Nucleus accumbens (tissue), 56 donors: ENCODE measurements at places on chromosomes 7 and 10.

GRCh38 chr7:152351168-152351567, 84.6 kb downstream of the KMT2C start:
- no peak for DNase-seq

DNA sequence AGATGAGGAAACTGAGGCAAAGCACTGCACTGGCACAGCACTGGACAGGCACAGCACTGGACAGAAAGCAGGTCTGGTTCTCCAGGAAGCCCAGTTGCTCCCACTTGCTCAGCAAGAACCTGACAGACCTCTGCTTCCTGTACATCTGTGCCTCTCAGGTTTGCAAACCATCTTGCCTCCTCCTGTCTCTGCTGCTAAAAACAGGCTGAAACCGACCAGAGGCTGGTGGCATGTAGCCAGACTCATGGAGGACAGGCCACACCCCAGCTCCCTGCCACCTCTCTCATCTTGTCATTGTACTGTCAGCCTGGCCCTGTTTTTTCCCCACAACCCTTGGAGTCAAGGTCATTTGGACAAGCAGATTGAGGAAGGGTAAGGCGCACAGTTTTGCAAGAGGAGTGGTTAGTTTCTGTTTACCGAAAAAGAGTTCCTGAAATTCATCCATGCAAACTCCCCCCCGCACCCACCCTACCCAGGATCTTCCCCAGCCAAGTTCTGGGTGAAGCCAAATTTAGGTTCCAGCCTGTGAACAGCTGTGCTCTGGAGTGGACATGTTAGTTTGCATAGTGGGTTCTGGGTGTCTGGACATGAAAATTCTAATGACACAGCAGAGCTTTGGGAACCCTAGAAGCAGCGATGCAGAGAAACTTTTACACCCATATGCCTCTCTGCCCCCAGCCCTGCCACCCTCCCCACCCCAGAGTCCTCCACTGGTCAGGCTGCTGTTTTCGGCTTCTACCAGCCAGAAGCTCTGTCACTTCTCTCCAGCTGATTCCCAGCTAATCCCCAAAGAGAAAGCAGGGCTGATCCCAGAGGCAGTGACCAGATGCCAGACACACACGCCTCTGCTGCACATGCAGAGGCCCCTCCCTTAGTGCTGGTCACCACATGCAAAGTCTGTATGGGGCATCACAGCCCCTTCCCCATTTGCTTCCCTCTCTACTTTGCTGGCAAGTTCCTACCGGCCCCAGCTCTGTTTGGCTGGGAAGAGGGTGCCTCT, 8.5 kb upstream of the C10orf105 start:
- DNase-seq, result no peak

DNA sequence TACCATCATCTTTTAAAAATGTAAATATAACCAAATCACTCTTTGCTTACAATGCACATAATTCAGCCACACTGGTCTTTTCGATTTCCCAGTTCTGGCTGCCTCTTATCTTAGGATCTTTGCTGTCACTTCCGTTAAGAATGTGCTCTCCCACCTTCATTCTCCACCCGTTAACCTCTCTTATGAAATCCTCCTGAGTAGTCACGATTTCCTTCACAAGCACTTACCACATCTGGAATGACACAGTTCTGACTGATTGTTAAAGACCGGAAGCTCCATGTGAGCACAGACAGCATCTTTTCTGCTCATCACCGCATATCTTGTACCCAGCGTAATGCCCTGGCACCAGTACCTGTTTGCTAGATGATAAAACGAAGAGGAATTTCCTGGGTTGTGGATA, 84.3 kb downstream of the CUL2 start:
- no peak for DNase-seq

DNA sequence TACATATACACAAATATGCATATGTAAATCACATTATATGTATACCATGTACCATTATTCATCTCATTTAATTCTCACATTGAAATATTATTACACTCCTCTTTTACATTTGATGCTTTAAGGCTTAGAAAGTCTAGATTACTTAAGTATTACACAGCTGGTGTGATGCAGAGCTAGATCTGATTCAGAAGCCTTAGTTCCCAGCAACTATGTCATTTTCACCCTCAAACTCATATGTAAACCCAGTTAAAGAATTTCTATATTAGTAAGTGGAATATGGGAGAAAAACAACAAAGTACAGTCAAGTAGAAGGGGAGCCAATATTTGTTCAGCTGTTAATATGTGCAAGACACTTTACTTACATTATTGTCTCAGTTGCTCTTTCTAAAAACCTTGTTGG, 74.3 kb upstream of the CSTF2T start:
- DNase-seq, result no peak

DNA sequence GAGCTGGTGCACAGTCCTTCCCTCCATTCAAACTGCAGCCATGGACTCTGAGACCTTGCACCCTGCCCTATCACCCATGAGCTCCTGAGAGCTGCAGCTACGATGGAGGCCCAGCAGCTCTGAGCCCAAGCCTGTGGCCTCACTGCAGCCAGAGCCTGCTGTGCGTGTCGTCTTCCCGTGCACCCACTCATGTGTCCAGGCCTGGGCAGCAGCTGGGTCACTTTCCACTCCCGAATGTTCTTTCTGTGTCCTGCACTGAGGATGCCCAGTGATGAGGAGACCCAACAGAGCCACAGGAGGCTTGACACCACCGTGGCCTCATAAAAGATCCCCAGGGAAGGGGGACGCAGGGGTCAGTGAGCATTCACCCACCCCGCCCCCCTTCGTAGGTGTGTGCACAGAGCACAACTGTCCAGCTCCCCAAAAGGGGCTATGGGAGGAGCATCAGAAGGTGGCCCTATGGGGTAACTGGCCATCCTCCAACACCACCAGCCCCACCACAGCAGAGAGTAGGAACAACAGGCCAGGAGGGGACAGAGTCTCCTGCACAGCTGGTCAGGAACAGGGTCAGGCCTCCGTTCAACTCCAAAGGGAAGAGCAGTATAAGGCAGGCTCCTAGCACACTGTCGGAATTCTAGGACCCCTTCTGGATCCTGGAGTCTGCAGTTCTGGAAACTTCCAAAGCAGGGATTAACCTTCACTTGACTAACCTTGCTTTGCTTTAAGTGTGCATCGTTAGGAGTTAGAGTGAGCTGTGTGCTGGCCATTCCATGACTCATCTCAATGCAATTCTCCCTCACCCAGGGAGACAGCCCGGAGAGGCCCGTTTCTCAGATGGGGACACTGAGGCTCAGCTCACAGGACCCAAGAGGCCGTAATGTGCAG, 52.6 kb downstream of the RASGEF1A start:
- no peak for DNase-seq

DNA sequence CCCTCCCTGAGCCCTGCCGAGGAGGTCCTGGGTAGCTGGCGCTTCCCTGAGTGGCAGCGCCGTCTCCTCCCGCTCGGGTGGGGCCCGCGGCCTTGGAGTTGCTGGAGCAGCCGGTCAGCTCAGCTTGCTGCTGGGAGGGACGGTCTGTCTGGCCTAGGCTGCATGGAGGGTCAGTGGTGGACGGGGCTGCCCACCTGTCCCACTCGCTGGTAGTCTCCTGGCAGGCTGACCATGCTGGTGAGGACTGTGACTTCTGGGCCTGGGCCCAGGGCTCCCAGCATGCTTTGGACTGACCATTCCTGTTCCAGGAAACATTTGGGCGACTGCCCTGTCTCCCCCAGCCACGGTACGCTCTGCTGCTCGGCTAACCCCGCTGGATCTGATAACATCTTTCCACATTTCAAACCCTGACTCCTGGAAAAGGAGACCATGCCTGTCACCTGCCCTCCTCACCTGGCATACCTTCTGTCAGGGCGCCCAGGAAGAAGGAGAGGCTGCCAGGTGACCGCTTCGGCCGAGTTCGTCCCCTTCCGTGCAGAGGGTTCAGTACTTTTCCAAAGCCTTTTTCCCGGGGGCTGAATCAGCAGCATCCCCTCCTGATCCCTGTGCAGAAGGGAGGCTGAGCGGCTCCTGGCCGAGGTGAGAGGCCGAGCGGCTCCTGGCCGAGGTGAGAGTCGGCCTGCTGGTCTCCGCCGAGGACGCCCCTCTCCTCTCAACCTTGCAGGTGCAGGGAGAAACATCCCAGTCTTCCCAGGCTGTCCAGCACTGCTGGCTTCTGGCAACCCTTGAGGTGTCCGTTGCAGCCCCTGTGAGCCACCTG, 43.4 kb downstream of the FAM20C start:
- DNase-seq, result no peak

DNA sequence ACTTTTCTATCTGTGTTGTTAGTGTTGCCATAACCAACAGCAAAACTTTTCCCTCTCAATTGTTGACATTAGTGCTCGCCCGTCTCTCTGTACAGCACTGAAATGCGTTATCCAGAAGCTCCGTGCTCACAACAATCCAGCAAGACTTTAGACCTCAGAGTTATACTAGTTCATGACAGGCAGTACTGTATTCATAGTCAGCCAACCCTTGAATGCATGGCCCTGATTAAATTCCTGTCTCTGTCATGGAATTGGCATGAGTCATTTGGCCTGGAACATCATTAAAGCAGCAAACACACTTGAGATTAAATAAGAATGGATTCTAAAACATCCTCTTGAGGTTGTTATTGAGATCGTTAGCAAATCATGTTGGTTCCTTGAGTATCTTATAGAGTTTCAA, 405.5 kb upstream of the C7orf33 start:
- DNase-seq, result no peak

- no peak for DNase-seq
These were observed 68.5 kb upstream of the EEPD1 start for GRCh38 chr7:36084485-36085091.

DNA sequence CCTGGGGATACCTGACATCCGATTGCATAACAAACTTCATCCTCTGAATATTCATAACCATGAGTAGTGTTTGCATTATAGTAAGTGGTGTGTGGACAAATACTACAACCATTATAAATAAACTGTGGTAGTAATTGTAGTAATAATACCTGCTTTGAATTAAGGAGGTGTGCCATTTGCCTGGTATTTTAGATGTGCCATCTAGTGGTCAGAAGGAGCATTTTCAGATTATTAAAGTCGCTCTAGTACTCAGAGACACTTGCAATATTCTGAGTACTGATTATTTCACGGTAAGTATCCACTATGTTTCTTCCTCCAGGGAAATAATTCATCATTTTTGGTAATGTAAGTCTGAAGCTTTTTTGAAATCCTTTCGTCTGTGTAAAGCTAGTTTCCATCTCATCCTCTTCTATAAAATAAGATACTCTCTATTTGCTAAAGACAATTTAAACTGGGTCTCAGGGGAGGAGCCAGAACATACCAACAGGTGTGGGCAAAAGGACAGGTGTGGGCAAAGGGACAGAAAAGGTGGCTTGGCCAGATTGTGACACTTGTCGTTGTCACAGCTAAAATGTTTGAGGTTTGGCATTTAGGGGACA, 115.3 kb upstream of the WDR11 start:
- DNase-seq, result no peak

DNA sequence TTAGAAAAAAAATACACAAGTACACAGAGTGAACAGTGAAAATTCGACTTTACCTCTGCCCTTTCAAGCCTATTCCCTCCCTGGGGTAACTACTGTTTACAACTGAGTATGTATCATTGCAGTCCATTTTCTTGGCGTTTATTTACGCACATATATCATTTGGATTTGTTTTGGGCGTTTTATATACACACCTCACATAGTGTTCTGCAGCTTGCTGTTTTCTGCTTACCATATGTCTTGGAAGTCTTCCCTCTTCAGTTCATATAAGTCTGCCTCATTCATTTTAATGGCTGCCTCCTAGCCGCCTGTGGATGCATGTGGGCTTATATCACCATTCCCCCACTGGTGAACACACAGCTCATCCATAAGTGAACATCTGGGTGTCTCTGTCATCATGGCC, 41.6 kb upstream of the COL13A1 start:
- DNase-seq, result no peak

GRCh38 chr7:153084278-153084677, 324.7 kb downstream of the ACTR3B start:
- no peak for DNase-seq

DNA sequence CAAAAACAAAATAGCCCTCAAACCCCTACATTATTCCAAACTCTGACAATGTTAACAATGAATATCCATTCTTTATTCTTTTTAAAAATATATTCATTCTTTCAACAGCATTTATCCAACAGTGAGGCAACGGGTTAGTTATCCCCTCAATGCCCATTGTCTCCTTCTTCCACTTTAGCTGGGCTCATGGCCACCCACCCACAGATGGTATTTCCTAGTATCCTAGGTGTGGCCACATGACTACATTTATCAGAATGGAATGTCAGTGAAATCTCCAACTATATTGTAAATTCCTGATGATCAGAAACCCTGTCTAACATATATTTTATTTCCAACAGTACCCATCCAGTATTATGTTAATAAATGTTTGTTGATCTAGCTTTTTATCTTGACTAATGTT, 13.6 kb downstream of the HOXA1 start:
- no peak for DNase-seq

DNA sequence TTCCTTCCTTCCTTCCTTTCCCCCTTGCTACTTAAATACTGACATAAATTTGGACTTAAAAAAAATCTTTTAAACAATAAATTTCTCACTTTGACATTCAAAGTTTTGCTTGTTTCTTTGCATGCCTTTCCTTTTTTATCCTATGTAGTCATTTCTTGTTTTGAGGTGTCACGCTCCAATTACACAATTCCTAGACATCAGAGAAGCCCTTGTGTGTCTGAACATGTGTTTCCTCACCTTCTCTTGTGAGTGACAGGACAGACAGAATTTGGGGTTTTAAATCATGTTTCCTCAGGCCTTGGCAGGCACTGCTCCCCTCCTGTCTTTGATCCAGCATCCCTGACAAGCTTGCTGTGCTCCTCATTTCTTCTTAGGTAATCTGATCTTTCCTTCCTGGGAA, 91.3 kb downstream of the CYTH3 start:
- no peak for DNase-seq

GRCh38 chr10:79020015-79020491, 48.7 kb upstream of the ZMIZ1 start:
- DNase-seq, result no peak

GRCh38 chr7:87226495-87226894, 7.0 kb upstream of the TMEM243 start:
- DNase-seq, result no peak
